Hippocampal formation (tissue), 2 donors: ENCODE measurements at places on chromosomes 12 and 14.
A peak's percentile ranks its signal among the peaks of the same experiment; 100 is the strongest.

- peak; percentile 37 for DNase-seq
These were observed 62.4 kb downstream of the UBR7 start for GRCh38 chr14:93269341-93270068.

DNA sequence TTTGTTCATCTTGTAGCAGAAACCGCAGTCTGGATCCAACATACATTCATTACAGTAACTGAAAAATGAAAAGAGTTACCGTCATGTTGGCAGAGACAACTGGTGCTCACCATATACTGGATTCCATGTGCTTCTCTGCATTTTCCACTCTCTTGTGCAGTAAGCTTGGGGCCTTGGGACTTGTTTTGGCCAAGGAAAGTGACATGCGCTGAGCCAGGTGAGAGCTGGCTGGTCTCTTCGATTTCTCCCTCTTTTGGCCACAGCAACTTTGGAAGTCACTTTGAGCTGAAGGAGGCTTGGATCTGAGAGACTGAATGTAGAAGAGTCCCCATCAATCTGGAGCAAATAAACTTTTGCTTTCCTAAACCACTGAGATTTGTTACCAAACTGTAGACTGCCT, 210.6 kb upstream of the ABCD2 start:
- no peak for DNase-seq

DNA sequence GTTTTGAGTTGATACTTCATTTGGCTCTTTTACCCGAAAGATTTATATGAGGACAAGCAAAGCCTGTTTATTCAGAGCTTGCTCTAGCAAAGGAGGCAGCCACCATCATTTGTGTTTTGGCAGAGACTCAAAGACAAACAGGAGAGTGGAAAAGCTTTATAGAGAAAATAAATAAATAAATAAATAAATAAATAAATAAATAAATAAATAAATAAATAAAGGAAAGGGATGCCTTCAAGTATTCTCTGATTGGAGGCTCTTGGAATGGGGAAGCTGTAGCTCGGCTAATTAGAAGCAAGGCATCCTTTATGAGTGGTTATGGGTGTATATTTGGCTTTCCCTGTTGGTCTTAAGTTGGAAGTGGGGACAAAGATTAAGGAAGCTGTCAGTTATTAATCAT, 229.8 kb downstream of the RASSF9 start:
- no peak for DNase-seq

- no peak for DNase-seq
These were observed 510 bp downstream of the EIF2S1 start for GRCh38 chr14:67360470-67361206.

DNA sequence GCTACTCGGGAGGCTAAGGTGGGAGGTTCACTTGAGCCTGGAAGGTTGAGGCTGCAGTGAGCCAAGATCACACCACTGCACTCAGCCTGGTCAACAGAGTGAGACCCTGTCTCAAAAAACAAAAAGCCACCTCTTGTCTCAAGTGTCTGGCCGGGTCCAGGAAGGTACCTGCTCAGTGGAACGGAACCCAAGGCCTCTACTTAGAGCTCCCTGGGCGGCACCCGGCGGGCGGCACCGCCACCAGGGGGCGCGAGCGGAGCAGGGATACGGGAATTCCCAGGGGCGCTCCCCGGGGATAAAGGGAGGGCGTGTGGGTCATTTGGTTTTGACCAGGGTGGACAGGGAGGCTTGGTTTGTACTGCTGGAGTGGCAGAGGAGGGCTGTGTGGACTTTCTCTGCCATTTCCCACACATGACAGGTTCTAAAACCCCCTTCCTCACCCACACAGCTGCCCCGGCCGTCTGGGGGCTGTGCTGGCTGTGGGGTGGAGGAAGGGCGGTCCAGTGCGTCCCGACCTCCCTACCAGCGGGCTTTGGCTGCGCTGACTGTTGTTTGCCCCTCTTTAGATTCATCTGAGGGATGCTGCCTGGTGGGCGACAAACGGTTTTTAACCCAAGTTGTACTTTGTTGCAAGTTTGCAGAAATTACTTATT, 91.4 kb downstream of the SETD3 start:
- no peak for DNase-seq

- DNase-seq = peak; percentile 75
These were observed 31.7 kb upstream of the TUBA1C start for GRCh38 chr12:49232940-49233841.
